ENCODE measurements at places on chromosomes 16 and 17. TPM values are rescaled to one million over a fixed set of nuclear protein-coding genes. Genes with fewer than 3 reads are reported as not detected.

Gene DRG2
- total RNA-seq: 62.4 TPM

Gene CLEC18B
- total RNA-seq: 3.5 TPM

Gene NMT1
- total RNA-seq: 142 TPM

Gene KRT33B
- not detected for total RNA-seq

Gene CD300LB
- not detected for total RNA-seq

Gene PRAC2
- total RNA-seq: not detected

Gene ABI3
- 73.2 TPM for total RNA-seq

Gene ZNF23
- total RNA-seq: 5.1 TPM

Gene KRTAP4-3
- not detected for total RNA-seq

Gene LPO
- not detected for total RNA-seq

Gene C1QTNF8
- total RNA-seq: not detected

Gene ST6GALNAC1
- 1.1 TPM for total RNA-seq

Gene DRC7
- total RNA-seq: not detected

Gene C17orf78
- total RNA-seq: not detected

Gene ATXN7L3
- total RNA-seq: 128 TPM

Measured in T-helper 1 cell treated with Interleukin-12 subunit alpha and Interleukin-12 subunit beta and Interleukin-4 antibody, amounts not matched to agents 30 ng/mL and 1 ng/mL, for 36 hours (primary cell).